Right atrium auricular region (tissue), 2 donors: ENCODE measurements at places on chromosomes 3 and 15. TPM values are rescaled to one million over a fixed set of nuclear protein-coding genes. Genes with fewer than 3 reads are reported as not detected.

ZNF620 gene
- total RNA-seq: 2.0 TPM

DNA sequence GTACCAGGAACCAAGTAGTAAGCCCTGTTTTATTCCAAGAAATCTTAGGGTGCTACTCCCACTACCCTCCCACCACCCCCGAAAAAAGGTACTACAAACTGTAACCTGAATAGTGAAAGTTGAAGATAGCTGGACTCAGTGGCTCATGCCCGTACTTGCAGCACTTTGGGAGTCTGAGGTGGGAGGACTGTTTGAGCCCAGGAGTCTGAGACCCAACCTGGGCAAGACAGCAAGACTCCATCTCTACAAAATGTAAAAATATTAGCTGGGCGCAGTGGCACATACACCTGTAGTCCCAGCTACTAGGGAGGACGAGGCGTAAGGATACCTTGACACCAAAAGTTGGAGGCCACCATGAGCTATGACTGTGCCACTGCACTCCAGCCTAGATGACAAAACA, 7.9 kb downstream of the RHOA start:
- DNase-seq: no peak

DNA sequence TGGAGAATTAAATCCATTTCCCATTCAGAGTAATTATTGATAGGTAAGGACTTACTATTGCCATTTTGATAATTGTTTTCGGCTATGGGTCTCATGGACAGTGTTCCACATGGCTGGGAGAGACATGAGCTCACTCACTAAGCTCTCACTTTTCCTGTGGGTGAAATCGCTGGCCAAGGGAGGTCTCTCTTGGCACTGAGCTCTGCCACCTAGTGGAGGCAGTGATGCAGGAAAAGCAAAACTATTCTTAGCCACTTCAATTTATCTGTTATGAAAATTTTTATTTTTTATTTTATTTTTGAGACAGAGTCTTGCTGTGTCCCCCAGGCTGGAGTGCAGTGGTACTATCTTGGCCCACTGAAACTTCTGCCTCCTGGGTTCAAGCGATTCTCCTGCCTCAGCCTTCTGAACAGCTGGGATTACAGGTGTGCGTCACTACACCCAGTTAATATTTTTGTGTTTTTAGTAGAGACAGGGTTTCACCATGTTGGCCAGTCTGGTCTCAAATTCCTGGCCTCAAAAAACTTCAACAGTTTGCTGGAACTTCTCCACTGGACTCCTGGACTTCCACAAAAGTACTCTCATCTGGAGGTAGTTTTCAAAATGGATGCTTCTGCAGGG, 4.7 kb upstream of the RNF13 start:
- DNase-seq: peak; percentile 79

TM4SF18 gene
- total RNA-seq: 13.8 TPM

GRCh38 chr3:8509961-8510360, 8.3 kb downstream of the LMCD1 start:
- DNase-seq: no peak

DNA sequence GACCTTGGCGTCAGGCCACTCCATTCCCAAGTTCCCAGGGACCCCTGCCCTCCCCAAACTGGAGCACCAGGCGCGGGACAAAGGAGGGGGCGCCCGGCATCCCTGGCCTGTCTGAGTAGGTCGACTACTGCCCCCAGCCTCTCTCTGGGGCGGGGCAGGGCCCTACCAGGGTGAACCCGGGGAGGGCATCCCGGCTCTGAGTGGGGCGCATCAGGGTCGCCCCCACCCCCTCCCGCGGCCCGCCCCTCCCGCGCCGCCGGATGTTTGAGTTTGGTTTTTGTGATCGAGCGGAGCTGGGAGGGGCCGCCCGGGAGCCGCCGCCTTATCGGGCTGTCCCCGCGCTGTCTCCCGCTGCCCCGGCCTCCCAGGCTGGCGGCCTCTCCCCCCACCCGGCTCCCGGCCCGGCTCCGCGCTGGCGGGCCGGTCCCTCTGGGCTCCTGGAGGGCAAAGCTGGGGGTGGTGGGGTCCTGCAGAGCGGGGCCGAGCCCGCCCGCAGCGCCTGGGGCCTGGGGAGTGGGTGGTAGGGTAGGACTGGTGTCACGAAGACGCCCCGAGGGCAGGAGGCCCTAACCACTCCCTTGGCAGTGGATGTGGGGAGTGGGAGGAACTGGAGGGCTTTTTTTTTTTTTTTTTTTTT, 47.2 kb upstream of the SMAD6 start:
- no peak for DNase-seq

- DNase-seq: no peak
These were observed 26.9 kb upstream of the GOLGA8B start for GRCh38 chr15:34610354-34610753.

NEK10 gene
- total RNA-seq: 10.3 TPM

SHF gene
- 4.7 TPM for total RNA-seq

OR5K3 gene
- not detected for total RNA-seq

DNA sequence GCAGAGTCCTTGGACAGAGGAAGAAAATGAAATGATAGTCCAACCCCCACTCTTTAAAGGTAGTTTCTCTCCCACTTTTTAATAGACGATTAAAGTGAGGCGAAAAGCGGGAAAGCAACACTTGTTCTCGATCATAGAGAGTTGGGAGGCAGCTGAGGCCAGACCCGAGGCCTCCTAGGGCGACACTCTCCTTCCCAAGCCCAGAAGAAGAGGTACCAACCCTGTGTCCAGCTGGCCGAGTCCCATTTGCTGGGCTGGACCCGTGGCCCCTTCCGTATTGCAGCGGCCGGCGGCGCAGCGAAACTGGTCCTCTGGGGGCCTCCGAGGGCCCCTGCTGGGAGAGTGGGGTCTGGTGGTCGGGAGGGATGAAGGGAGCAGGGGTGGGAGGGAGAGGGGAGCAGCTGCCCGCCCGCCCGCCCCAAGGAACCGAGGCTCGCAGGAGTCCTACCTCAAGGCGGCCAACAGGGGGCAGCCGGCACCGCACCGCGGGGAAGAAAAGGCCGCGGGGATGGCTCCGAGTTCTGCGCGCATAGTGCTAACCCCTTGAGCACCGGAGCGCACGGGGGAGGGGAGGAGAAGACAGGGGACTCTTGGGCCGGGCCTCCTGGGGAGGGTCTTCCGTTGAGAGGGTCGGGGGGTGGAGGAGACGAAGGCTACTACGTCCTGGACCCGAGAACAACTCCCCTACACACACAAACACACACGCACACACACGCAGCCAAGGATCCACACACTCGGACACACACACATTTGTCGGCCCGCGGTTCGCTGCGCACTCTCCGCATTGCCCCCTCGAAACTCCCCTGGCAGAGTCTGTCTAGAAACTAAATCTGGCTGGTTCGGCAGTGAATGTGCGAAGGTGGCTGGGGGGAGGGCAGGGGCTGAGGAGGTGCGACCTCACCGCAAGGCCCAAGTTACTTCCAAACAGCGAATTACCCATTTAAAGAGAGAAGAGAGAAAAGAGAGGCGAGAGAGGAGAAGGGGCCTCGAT, 2.0 kb downstream of the WNT5A start:
- DNase-seq: peak; percentile 79

GRCh38 chr15:79035111-79035601, 55.4 kb downstream of the RASGRF1 start:
- no peak for DNase-seq

GRCh38 chr3:149848238-149848637, 35.2 kb downstream of the RNF13 start:
- no peak for DNase-seq

DNA sequence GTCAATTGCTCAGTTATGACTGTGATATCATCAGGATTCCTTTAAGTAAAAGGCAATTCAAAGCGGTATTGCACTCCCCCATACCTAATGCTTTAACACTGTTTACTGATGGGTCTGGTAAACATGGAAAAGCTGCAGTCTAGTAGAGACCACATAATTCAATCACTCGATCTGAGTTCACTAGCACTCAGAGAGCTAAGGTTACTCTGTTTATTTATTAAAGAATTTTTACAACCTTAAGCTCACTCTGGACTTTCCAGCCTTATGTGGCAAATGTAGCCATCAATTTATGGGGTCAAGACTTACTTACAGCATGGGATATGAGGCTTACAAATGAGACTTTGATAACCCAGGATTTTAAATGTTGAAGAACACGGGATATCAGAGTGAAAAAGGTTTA, 18.4 kb upstream of the CCR2 start:
- DNase-seq: no peak

- DNase-seq: no peak
These were observed 365.8 kb upstream of the UMPS start for GRCh38 chr3:124364317-124365020.

SLC9A9 gene
- total RNA-seq: 4.2 TPM

GRCh38 chr3:95228416-95228815, 1165.6 kb downstream of the NSUN3 start:
- DNase-seq: no peak

DNA sequence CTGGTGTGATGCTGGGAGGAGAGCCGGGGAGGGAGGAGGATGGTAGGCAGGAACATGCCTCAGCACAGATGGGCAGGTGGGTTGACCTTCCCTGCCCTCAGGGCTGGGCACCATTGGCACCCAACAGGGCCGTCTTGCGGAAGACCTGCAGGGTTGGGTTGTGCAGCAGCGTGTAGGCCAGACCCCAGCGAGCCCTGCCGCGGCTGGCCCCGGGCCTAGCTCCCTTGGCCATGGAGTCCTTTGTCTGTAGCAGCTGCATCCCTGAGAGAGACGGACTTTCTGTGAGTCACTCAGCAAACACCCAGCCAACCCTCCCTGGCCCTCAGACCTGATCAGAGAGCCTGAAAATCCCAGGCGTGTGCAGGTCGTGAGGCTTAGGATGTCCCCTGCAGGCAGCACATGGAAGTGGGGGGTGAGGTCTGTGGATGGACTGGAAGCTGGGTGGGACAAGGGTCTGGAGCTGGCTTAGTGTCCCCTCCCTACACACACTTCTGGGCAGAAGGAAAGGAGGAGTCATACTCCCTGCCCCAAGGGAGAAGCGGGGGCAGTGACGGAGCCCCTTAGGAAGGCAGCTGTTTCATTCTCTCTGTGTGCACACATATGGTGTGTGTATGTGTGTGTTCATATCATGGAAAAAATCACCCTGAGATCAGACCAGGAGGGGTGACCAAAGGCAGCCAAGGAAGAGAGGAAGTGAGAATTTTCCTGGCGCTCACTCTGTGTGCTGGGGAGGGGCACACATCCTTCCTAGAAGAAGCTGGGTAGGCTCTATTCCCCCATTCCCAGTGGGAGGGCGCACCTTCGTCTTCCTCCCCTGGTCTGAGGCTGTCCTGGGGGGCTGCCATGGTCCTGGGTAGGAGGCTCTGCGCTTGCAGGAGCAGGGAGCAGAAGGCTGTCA, 6.7 kb downstream of the ISLR start:
- no peak for DNase-seq

- DNase-seq: no peak
These were observed 142.4 kb upstream of the RGMA start for GRCh38 chr15:93231261-93231925.

ASB14 gene
- not detected for total RNA-seq

PRICKLE2 gene
- 18.4 TPM for total RNA-seq

DNA sequence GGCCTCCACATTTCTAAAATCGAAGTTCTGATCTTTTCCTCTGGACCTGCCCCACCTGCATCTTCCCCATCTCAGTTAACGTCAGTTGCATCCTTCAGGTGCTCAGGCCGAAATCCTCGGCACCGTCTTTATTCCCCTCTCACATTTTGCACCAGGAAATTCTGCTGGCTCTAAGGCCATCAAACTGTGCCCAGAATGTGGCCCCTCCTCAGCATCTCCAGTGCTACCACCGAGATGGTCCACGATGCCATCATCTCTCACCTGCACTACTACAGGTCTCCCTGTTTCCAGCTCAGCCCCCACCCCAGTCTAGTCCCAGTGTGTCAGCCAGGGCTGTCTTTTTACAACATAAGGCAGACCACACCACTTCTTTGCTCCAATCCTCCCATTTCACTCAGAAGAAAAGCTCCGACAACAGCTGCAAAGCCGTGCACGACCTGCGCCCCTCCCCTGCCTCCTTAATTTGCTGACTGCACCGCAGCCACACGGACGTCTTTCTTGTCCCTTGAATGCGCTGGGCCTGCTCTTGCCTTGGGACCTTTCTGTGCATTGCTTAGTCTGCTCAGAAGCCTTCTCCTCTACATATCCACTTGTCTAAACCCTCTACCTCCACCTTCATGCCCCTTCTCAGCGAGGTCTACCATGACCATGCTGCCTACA, 14.4 kb downstream of the MUC20 start:
- DNase-seq: no peak

DNA sequence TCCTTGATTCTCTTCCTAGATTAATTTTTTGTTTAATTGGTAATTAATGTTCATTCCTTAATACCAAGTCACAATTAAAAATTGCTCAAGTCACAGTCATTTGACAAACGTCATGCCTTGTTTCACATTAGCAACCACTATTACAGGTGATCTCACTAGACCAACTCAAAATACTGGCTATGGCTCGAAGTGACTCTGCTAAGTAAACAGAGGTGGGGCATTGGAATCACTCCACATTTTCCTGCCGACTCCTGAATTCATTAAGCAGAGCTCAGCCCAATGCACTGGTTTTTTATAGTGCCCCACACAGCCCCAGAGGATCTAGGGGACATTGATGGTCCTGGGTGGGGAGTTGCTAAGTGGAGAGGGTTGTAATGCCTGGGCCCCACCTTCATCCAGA, 201.2 kb upstream of the NSMCE3 start:
- DNase-seq: no peak

DNA sequence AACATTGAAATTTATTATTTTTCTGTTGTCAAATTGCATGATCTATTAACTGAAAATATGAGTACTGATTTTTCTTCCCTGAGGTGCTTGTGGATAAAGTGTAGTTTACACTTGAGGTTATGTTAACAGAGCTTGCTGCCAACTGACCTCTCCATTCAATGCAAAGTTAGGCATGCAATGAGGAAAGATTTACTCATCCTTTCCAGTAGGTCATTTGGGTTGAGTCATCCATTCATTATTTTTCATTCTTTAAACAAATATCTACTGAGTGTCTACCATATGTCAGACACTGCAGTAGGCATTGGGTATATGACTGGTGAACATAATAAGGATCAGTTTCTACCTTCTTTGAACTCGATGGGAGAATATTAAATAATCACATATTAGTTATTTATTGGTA, 604.1 kb downstream of the EDEM1 start:
- DNase-seq: no peak

DNA sequence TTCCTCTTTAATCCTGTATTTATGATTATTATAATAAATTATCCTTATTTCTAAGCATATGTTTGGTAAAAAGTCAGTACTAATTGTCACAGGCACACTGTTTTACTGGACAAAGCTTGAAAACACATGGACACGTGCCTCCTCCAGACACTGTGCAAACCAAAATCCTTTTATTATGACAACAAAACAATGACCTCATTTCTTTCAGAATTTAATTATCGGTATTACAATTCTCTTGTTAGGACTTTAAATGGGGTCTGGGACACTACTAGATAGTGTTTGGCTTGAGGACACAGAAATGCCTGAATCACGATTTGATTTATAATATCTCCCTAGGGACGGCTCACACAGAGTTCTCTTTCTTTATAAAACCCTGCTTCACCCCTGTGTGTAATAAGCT, 107.3 kb upstream of the IGSF10 start:
- no peak for DNase-seq

GRCh38 chr15:67547836-67548235, 5.3 kb downstream of the MAP2K5 start:
- DNase-seq: no peak

DNA sequence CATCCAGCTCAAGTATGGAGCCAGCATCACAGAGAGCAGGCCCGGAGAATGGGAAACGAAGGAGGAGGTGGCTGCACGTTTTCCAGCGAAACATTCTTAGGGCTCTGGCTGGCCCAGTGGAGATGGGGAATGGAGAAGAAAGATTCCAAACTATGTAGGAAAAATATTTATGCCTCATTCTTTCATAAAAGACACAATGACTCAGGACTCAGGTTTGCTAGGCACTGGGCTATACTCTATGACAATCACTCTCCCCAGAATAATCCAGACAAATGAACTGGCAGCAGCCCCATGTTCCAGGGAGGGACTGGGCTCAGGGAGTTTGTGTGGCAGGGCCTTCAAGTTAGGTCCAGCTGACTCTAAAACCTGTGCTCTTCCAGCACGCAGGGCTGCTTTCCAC, 110.8 kb upstream of the RAD18 start:
- DNase-seq: no peak
